Bronchial smooth muscle cell (primary cell): ENCODE measurements at places on chromosomes 16 and 17. TPM values are rescaled to one million over a fixed set of nuclear protein-coding genes. Genes with fewer than 3 reads are reported as not detected.

Gene SLFN11
- 35.1 and 51.2 TPM in 2 replicates for total RNA-seq

Gene CA7
- not detected in 2 replicates for total RNA-seq

Gene VEZF1
- total RNA-seq, result 22.5 and 28.5 TPM in 2 replicates

Gene C17orf67
- 0.32 and 0.60 TPM in 2 replicates for total RNA-seq

Gene ASB16
- 0.16 TPM in 1 of 2 replicates, not detected in the other for total RNA-seq

Gene SMURF2
- 56.3 and 72.4 TPM in 2 replicates for total RNA-seq

Gene CDH1
- 0.16 and 0.52 TPM in 2 replicates for total RNA-seq

Gene SLC5A10
- not detected in 2 replicates for total RNA-seq

Gene EMP2
- 19.1 and 19.7 TPM in 2 replicates for total RNA-seq

Gene CTRB1
- total RNA-seq, result not detected in 2 replicates

Gene LAT
- total RNA-seq, result 0.47 and 1.1 TPM in 2 replicates
